Esophagus mucosa (tissue), 1 donor: ENCODE measurements at places on chromosomes 1 and 21.

DNA sequence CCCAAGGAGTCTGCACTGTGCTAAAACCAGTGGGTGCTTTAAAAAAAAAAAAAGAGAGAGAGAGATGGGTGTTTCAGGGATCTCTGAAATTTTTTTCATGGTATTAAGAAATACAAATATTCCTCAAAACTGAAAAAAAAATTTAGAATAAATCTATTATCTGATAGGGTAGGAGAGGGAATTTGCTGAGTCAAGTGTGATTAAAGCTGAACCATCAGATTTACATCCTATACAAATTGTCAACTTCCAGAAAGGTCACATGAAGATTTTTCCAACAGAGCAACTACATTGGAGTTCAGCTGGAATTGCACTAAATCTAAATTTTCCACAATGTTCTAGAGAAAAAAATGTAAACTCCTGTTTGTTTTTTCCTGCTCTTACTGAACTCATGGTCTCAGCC is 79.3 kb upstream of the DSCAM start:
- no peak for ATAC-seq

DNA sequence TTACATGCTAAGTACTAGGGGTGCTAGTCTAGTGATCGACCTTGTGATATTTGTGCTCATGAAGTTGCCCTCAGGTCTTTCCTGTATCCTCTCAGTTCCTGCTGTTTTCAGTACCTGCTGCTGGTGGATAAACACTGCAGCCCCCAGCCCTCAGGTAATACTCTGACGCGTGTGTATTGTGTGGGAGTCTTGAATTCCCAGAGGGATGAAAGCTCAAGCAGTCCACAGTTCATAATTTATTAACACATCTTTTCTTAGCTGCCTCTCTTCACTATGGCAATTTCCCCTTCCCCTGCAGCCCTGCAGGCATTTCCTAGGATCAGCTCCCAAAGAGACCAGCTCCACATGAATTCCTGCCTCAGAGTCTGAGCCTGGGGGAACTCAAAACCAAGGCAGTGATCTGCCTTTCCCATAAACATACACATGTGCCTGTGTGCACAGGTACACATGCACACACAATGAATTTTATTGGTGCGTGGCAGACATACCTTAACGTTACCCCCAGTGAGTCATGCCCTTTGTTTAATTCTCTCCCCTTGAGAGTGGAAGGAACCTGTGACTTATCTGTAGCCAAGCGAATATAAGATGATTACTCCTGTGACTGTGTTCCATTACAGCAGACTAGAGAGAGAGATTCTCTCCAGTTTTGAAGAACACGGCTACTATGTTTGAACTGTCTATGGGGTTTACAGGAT is 14.1 kb upstream of the HMGCS2 start:
- peak; percentile 94 for ATAC-seq

DNA sequence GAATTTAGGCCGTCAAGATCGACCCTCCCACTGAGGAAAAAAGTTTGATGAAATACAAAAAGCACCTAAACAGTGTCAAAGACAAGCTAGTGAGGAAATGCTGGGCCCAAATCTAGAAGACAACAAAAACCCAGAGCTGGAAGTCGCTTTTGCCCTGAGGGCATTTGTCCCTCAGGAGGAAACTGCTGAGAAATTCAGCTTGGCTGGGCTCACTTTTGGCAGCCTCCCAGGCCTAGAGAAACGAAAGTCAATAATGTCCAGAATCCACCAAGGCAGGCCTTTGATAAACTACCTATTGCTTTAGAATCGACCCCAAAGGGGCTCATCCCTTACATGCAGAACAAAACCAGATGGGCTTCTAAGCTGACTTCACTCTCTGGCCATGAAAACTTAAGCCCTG is 38.9 kb downstream of the SYT2 start:
- no peak for ATAC-seq

DNA sequence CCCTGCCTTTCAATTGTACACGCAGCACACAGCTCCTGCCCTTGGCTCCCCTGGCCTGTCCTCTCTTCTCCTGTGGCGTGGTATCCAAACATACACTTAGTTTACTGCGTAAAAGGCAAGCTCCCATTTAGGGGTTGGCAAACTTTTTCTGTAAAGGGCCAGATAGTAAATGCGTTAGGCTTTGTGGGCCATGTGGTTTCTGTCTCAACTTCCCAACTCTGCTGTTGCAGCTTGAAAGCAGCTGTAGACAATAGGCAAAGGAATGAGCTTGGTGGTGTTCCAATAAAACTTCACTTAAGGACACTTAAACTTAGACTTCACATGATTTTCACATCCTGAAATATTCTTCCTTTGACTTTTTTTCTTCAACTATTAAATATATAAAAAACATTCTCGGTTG is 63.3 kb downstream of the RHOU start:
- ATAC-seq = no peak
